ENCODE measurements at places on chromosomes 7 and 10.

GRCh38 chr7:107593025-107593410, 13.0 kb downstream of the BCAP29 start:
- DNase-seq: no peak

- DNase-seq: no peak
These were observed 454.6 kb upstream of the ANKRD30A start for GRCh38 chr10:36670621-36671402.

DNA sequence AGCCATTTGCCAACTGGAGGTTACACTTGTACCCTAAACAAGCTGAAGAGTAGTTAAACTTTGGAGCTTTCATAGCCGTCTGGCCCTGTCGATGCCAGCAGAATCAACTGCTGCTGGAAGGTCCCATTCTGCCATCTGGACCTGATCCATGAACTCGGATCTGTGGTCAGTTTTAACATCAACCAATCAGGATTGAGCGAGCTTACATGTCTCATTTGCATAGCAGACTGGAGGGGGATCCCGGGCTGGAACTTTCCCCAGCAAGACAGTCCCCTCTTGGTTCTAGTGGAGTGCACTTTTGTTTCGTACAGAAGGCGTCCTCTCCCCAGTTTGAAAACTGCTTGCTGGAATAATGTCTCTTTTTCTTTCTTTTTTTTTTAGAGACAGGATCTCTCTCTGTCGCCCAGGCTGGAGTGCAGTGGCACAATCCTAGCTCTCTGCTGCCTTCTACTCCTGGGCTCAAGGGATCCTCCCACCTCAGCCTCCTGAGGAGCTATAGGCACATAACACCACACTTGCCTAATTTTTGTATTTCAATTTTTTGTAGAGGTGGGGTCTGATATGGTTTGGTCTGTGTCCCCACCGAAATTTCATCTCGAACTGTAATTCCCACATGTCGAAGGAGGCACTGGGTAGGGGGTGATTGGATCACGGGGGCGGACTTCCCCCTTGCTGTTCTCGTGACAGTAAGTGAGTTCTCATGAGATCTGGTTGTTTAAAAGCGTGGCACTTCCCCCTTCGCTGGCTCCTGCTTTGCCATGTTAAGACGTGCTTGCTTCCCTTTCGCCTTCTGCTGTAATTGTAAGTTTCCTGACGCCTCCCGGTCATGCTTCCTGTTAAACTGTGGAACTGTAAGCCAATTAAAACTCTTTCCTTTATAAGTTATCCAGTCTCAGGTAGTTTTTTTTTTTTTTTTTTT, 42.8 kb upstream of the SEPHS1 start:
- no peak for DNase-seq

GRCh38 chr7:1062296-1063294, 18.2 kb downstream of the GPR146 start:
- no peak for DNase-seq

- DNase-seq: no peak
These were observed 19.3 kb downstream of the OR2F1 start for GRCh38 chr7:143973870-143974416.

DNA sequence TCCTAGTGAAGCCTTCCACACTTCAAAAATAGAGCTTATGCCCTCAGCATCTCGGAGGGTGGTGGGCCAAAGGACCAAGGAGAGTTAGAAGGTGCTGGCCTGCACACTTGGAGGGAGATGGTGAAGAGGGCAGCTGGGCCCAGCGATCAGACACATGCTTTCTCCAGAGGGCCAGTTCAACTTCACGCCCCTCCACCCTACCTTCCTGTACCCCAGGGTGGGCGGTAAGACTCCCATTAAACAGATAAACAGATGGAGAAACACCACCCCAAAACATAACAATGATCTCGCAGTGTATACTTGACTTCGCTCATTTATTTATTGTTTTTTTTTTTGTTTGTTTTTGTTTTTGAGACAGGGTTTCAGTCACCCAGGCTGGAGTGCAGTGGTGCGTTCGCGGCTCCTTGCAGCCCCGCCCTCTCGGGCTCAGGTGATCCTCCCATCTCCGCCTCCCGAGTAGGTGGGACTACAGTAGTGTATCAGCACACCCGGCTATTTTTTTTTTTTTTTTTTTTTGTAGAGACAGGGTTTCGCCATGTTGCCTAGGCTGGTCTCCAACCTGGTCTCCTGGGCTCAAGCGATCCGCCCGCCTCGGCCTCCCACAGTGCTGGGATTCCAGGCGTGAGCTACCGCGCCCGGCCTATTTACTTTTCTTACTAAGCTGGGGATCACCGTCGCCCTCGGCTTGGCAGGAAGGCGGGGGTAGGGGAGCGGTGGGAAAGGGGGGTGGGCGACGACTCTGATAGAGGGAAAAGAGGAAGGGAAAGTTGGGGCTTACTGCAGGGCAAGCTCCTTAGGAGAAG, 1.8 kb downstream of the C10orf95 start:
- DNase-seq: peak; percentile 17

DNA sequence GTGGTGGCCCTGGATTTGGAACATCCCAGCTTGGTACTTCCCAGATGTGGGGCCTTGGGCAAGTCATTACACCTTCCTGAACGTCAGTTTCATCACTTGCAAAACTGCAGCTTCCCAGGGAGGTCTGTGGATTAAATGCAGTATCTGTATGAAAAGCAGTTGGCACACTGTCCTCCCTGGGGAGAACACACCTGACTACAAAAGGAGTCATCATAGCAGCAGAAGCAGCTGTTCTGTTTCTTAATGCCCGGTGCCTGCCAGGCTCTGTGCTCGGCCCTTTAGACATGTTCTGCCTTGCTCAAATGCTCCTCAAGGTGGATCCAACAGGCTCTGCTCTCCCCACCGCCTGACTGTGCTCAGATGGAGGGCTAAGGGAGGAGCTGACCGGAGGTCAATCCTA, 31.0 kb downstream of the CDCA7L start:
- no peak for DNase-seq

GRCh38 chr7:153638821-153639435, 413.3 kb upstream of the DPP6 start:
- DNase-seq: no peak

DNA sequence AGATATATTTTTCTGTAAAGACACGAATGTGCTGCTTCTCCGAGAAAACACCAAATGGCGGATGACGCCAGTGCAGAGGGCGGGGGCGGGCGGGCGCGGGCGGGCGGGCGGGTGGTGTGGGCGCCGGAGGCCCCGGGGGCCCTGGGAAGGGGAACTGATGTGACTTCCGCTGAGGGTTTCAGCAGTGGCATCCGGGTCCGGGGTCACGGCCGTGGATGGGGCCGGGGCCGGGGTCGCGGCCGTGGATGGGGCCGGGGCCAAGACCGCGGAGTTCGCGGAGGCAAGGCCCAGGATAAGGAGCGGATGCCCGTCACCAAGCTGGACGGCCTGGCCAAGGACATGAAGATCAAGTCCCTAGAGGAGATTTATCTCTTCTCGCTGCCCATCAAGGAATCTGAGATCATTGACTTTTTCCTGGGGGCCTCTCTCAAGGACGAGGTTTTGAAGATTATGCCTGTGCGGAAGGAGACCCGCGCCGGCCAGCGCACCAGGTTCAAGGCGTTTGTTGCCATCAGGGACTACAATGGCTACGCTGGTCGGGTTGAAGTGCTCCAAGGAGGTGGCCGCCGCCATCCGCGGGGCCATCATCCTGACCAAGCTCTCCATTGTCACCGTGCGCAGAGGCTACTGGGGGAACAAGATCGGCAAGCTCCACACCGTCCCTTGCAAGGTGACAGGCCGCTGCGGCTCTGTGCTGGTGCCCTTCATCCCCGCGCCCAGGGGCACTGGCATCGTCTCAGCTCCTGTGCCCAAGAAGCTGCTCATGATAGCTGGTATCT, 20.3 kb upstream of the IGF2BP3 start:
- no peak for DNase-seq

- DNase-seq: no peak
These were observed 109.9 kb downstream of the OAT start for GRCh38 chr10:124308811-124309210.

DNA sequence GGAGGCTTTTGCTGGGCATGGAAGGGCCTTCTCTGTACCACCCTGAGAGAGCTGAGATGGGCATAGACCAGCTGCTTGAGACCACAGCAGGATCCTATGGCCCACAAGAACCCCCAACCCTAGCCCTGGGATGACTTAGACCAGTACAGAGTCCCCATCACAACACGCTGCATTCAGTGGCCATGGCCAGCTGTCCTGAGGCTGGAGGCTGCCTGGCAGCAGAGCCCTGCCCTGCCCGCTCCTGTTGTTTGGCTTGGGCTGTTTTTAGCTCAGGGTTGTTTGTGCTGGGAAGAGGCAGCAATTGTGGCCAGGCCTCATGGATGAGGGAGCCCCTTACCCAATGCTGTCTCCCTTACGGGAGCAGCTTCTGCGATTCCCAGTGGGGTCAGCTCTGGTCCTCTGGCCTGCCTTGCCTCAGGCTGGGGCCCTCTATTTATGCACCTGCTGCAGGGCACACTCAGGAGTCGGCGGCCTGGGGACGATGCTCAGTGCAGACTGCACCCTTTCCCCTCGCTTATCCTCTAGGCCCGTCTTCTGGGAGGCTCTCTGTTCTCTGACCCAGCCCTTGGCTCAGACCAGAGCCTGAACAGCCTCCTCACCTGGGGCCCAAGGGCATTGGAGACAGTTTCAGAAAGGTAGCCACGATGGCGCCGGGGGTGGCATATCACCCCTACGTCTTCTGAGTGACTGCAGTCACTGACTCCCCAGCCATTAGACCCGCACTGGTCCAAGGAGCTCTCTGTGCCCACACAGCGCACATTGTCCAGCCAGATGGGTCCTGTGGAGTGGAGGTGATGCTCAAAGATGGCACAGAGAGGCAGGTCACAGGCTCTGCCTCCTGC, 6.3 kb downstream of the LOXL4 start:
- no peak for DNase-seq

DNA sequence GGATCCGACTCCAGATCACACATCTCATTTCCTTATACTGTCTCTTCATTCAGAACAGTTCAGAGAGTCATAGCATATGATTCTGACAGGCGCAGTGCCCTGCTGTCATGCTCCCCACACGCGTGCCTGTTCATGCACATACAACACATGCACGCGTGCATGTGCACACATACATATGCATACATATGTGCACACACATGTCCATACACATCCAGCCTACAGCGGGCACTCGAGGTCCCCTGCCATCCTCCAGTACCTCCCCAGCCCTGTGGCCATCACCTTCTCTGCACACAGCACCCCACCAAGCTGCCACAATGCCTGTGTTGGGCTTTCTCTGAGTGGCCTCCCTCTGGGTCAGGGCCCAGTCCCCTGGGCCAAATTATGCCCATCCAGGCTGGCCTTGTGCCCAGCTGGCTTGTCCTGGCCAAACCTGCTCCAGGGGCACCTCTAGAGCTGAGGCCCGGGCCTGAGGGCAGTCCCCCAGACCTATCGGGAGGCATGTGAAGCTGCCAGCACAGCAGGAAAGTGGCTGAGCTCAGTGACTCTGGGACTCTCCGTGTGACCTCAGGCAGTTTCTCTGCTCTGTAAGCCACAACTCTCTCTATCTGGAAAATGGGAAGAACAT, 49.4 kb upstream of the RET start:
- no peak for DNase-seq

- DNase-seq: no peak
These were observed 72.8 kb upstream of the NXPH1 start for GRCh38 chr7:8360564-8361153.

DNA sequence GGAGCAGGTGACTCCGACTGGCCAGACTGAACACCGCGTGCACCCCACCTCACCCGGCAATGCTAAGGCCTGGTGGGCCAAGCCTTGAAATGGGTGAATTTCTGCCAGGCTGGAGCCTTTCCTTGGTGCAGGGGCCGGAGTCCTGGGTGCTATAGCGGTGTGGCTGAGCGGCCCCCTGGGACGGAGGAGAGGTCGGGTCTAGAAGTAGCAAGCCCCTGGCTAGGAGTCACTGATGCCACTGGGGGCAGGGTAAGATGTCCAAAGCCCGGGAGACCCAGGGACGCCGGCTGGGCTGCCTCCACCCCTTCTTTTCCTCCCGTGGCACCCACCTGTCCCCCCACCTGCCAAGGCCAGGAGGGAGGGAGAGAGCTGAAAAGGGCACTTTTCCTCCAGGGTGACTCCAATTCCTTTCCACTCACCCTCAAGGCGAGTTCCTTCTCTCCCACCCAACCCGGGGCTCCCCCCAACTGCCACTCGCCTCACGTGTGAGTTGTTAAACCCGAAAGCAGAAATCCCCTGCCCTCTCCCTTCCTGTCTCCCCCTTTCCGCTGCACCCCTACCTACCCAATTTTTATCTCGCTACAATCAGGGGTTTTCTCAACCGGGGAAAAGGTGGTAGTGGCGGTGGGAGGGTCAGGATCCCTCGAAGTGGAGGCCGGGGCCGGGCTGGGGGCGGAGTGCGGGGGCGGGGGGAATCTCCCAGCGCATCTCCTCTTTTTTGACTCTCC, 6.0 kb upstream of the GATA3 start:
- no peak for DNase-seq

GRCh38 chr7:112206238-112206990, at the start of the genes DOCK4 and ZNF277:
Gene DOCK4, minus strand, starts transcription at chr7:112206399. Its CDS starts 261 bp downstream, at chr7:112206138.
Gene ZNF277, plus strand, starts transcription at chr7:112206695. Its CDS starts 22 bp downstream, at chr7:112206717.
- peak; percentile 97 for DNase-seq

GRCh38 chr7:112603673-112604072, 122.9 kb downstream of the LSMEM1 start:
- no peak for DNase-seq

- no peak for DNase-seq
These were observed 16.8 kb upstream of the FOXI2 start for GRCh38 chr10:127720142-127720541.

DNA sequence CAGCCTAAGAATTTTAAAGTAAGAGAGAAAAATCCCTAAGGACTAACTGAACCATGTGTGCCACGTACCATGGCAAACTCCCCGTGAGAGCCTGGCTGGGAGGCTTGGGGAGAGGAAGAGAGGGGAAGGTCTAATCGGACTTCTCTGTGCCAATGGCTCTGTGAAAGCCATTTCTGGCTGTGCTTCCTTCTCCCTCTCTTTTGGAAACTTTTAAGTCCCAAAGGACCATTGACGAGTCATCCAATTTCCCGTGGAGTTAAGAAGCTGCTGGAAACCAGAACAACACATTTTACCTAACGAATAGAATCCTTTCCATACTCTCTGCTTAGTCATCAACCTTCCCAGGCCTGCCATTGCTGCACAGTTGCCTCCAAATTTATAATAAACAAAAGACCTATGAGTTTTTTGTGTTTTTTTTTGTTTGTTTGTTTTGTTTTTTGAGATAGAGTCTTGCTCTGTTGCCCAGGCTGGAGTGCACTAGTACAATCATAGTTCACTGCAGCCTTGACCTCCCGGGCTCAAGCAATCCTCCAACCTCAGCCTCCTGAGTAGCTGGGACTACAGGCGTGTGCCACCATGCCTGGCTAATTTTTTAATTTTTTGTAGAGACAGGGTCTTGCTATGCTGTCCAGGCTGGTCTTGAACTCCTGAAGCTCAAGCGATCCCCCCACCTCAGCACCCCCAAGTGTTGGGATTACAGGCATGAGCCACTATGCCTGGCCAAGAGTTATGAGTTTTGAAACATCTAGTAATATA, 13.2 kb downstream of the LAMB1 start:
- DNase-seq: no peak
